ENCODE measurements at places on chromosomes 11 and 22.

GRCh38 chr11:116932181-116932580 is 94.8 kb upstream of the APOA1 start:
- no peak for DNase-seq

DNA sequence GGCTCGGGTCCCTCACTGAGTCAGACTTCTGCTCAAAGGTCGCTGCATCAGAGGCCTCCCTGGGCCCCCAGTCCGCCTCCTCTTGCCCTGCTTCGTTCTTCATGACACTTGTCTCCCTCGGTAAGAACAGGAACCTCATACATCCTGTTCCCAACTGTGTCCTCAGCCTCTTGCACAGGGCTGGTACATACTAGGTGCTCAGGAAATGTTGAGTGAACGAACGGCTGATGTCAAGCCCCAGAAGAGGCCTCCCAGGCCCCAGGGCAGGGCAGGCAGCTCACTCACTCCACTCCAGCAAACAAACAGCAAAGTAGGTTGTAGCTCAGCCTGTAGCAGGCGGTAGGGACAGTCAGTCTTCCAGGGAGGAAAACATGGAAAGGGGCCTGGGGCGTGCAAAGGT is 17.2 kb downstream of the SYNGR1 start:
- no peak for DNase-seq

GRCh38 chr22:44567846-44568493 is 69.9 kb upstream of the RTL6 start:
- DNase-seq, result peak; percentile 53

GRCh38 chr22:27032091-27032761 is 374.8 kb downstream of the MIAT start:
- no peak for DNase-seq

DNA sequence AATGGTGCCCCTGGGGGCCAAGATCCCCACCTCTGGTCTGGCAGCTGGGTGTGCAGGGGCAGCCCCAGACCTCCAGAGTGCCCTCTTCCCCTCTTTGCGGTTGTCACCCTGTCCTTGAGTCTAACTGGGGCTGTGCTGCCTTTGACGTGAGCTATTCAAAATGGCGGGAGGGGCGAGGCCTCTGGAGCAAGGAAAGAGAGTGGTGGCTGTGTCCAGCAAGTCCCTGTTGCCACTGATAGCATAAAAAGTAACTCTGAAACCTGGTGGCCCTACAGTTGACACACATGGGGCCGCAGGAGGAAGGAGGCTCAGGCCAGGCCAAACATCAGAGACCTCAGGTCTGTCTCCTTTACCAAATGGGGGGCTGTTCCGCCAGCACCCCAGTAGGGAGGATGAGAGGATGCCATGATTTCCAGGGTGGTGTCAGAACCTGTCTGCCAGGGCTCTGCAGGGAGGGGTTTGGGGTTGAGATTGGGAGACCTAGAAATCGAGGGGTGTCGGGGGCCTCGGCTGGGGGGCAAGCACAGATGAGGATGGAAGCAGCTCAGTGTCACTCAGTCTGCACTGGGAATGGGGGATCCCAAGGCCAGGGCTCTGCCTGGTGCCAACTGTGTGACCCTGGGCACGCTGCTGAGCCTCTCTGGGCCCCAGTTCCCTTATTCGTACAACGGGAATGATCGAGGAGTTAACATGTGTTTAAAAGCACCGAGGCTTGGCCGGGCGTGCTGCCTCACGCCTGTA is 49.2 kb upstream of the KCNQ1OT1 start:
- no peak for DNase-seq

GRCh38 chr22:49656291-49656851 is 171.3 kb downstream of the BRD1 start:
- no peak for DNase-seq

- DNase-seq, result no peak
Measured at GRCh38 chr11:70049045-70049444, 29.1 kb upstream of the ANO1 start.

- DNase-seq, result no peak
Measured at GRCh38 chr22:42431401-42432019, 693 bp downstream of the NFAM1 start.

- DNase-seq, result no peak
Measured at GRCh38 chr11:69007975-69008381, 5.1 kb downstream of the MRGPRF start.

DNA sequence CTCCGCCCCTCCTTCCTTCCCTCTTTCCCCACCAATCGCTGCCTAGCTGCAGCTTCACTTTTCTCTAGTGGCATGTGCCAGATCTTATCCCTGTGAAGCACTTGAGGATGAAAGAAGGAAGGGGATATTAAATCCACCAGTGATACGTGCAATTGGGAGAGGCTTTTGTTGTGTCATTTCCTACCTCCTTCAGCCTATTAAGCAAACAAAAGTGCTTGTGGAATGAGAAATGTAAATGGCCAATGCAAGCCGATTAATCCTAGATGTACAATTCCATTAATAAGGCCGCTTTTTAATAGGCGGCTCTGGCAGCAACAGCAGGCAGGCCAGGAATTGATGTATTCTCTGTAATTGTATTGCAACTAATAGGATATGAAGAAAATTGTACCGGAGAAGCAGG is 23.3 kb downstream of the NTM start:
- DNase-seq, result no peak

DNA sequence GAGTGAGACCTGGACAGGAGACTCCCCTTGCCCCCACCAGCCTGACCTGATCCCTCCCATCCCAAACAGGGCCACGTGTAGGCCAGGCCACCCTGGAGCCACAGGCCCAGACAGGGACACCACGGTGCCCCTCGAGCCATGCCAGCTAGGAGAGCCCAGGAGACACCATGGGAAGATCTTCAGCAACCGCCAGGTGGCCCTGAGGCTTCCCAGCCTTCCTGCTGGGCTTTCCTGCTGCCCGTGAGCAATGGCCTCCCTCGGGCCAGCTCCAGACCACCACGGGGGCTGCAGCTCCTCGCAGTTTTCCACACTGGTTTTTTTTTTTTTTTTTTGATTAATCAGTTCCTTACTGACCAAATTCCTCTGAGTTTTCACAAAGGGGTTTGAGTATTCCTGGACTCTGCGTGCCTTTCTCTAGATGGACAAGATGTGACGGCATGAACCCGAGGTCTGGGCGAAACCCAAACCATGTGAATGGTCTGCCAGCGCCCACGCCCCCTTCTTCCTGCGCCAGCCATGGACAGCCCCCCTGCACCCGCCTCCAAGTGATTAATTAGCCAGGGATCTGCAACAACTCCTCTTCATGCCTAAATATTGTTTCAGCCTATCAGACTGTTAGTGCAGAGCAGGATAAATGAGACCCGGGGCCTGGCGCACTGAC is 40.9 kb downstream of the TBX1 start:
- DNase-seq, result no peak

DNA sequence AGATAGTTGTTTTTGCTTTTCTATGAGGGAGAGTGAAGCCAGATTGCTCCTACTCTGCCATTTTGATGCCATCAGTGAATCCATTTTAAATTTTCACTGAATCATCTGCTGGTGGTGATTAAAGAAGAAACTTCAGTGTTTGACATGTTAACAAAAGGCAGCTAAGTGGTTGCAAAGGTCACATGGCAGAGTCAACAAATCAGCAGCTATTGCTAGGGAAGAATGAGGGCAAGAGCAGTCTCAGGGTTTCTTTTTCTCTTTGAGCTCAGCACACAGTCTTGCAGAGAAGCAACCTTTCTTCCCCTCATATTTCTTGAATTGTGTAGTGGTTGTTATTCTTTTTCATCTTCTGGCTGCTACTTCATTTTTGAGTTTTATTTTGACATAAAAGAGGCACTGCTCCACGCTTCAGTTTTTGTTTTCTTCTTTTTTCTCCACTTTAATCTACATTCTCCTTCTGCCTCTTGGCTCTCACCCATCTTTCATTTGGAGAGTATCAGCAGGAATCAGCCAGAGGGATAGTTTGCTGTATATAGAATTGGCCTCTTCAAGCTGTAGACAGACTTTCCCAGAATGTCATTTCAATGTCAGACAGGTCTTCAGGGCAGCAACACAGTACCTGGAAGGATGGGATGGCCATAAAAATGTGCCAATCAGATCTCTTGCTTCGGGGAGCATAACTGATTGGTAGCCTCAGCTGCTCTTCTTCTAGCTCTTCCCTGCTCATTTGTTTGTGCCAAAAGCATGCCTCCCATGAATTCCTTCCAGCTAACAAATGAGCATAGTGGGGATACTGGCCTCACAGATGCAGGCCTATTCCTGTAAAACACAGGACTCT is 153.9 kb downstream of the TRPC6 start:
- no peak for DNase-seq

DNA sequence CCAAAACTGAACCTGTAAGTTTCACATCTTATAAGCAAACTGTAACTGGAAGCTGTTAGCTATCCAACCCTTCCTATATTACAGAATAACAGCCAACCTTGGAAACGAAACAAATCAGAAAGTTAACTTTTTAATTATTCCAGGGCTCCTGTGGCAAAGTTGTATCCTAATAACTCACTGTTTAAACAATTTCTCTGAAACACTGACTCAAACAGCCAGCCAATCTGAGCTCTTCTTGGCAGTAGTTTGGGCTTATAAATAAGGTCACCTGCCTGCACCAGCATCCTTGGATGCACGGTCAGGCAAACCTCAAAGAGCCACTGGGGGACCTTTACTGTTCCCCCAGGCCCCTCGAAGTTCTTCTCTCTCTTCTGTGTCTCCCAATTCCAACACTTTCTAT is 5.0 kb downstream of the CELSR1 start:
- no peak for DNase-seq

DNA sequence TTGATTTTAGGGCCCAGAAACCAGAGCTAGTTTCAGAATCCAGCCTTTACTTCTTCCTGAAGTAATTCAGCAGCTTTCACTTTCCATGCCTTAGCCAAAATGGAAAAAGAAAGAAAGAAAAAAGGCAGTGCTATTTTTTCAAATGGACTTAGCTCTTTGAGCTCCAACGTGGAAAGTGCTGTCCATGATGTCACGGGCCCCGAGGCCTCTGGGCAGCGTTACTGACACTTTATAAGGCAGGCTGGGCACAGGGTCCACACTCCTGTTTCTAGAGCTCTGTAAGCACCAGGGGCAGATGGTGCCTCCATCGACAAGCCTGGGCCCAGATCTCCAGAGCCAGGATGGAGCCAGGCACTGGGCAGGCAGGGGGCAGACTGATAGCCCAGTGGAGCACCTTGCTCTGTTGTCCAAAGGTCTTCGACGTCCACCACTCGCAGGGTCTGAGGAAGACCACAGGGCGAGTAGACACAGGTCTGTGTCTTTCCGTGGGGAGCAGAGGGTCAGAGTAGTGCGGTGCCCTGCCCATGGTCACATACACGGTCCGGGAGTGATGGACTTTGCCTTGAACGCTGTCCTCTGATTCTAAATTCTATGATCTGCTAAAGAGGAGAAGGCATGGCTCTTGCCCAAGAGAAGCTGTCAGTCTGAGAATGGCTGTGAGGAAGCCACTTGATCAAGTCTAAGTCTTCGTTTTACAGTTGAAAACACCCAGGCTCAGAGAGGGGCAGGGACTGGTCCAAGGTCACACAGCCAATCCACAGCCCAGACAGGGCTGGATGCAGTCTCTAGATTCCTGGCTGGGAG is 22.0 kb upstream of the WNT11 start:
- no peak for DNase-seq

DNA sequence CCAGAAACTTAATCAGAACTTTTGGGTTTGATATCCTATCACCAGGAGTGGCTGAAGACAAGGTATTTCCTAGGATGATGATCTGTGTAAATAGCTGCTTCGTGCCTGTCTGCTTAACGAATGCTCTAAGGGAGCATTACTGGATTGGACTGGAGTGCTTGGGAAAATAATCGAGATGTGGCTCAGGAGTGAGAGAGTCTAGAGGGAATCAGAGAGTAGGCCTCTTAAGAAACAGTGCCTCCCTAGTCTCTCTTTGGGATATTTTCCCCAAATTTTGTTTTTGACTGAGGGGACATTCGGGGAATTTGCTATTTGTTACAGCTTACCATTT is 2.5 kb downstream of the MAML2 start:
- no peak for DNase-seq

DNA sequence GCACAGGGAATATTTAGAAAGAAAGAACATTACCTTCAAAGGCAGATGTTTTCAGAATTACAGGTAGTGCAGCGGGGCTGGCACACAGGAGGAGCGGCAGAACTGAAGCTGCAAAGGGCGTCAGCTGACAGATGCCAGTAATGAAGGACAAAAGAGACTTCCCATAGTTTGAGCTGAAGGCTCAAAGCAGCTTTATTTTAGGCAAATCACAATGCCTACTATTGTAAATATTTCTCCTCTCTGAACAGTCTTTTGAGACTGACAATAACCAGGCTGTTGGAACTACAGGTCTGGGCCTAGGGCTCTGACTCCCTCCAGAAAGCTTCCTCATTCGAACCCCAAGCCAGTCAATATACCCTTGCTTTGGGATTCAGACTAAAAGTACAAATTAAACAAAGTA is 256.9 kb upstream of the NARS2 start:
- DNase-seq, result no peak

DNA sequence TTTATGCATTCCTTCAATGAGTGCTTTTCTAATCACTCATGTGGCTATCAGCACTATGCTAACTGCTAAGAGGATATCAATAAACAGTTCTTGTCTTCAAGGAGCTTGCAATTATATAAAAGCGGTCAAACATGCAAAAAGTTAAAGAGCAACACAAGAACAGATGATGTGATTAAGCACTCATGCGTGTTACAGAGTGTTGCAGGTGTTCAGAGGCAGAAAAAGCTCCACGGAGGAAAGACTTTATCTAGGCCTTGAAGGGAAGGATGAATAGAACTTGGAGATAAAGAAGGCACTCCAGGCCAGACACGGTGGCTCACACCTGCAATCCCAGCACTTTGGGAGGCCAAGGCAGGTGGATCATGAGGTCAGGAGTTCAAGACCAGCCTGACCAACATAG is 13.6 kb downstream of the CD3E start:
- DNase-seq, result no peak

DNA sequence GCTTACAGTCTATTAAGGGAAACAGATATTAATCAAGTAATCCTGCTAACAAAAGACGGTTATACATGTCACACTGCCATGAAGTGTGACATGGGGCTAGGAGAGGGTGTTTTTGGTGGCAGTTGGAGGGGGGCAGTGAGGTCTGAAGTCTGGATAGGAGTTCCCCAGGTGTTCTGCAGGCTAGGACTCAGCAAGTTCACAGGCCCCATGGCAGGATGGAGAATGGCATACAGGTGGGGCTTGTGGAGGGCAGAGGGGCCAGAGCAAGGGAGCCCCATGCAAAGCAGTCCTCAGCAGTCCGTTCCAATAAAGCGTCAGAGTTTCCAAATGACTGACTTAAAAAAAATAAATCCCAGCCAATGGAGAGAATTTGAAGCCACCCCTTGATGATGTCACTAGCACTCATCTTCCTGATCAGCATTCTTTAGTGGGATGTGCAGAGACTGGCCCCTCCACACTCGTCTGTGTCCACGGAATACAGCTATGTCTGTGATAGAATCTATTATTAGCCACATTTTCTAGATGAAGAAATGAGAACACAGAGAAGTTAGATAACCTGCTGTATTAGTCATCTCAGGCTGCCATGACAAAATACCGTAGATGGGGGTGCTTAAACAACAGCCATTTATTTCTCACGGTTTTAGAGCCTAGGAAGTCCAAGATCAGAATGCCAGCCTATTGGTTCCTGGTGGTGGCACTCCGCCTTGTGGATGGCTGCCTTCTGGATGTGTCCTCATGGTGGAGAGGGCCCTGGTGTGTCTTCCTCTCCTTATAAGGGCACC is 32.6 kb downstream of the PRDM11 start:
- no peak for DNase-seq

GRCh38 chr22:46036558-46037408 is 59.8 kb upstream of the WNT7B start:
- peak; percentile 68 for DNase-seq

- DNase-seq, result no peak
Measured at GRCh38 chr22:48456449-48456848, 1371.2 kb downstream of the BRD1 start.

- no peak for DNase-seq
Measured at GRCh38 chr11:121281698-121282097, 10.9 kb upstream of the SC5D start.

GRCh38 chr11:18367431-18367830 is 26.9 kb upstream of the LDHA start:
- DNase-seq, result no peak

All from CD4-positive, alpha-beta T cell treated with Interleukin-2 at 100 ng/mL for 4 hours (primary cell).